ENCODE measurements at places on chromosomes 6 and 20. TPM values are rescaled to one million over a fixed set of nuclear protein-coding genes. Genes with fewer than 3 reads are reported as not detected.

Gene TFAP2C
- total RNA-seq: 14.9 TPM

Gene GJA10
- total RNA-seq: not detected

Gene SYNDIG1
- 2.0 TPM for total RNA-seq

Gene LST1
- total RNA-seq: not detected

Gene VSTM2L
- 10.6 TPM for total RNA-seq

Gene RBPJL
- not detected for total RNA-seq

Gene TCF21
- not detected for total RNA-seq

Gene GPX5
- not detected for total RNA-seq

Gene CGA
- total RNA-seq: not detected

Gene CPNE5
- not detected for total RNA-seq

Gene SLCO4A1
- total RNA-seq: 11.6 TPM

Gene LATS1
- 5.5 TPM for total RNA-seq

Gene RAET1E
- 2.7 TPM for total RNA-seq

Gene TRIM38
- 1.7 TPM for total RNA-seq

Gene ABHD16B
- not detected for total RNA-seq

Gene ADGRB3
- total RNA-seq: not detected

Gene GMPR
- 3.8 TPM for total RNA-seq

Gene ZDHHC14
- total RNA-seq: 3.4 TPM

Gene PSORS1C2
- total RNA-seq: not detected

Gene RCAN2
- not detected for total RNA-seq

Gene SLC22A1
- 1.7 TPM for total RNA-seq

Gene RTN4IP1
- 9.7 TPM for total RNA-seq

Gene PRSS16
- 4.0 TPM for total RNA-seq

Gene TINAG
- total RNA-seq: not detected

Gene SMOC2
- not detected for total RNA-seq

Gene EYA4
- total RNA-seq: 12.6 TPM

Gene ABHD12
- total RNA-seq: 107 TPM

Gene C20orf96
- 9.9 TPM for total RNA-seq

Gene TOX2
- total RNA-seq: 11.3 TPM

Gene LTA
- not detected for total RNA-seq

Gene SIRPD
- total RNA-seq: not detected

Gene FKBP1C
- total RNA-seq: 2.2 TPM

Gene C20orf202
- total RNA-seq: not detected

Gene DAAM2
- total RNA-seq: 0.02 TPM

Gene ZBTB22
- total RNA-seq: 3.2 TPM

Gene FKBP1A
- total RNA-seq: 515 TPM

Gene NNAT
- not detected for total RNA-seq

Gene SLC26A8
- not detected for total RNA-seq

Gene FAM217A
- total RNA-seq: not detected

Gene BNIP5
- not detected for total RNA-seq

Gene BPIFB4
- not detected for total RNA-seq

Gene NOX3
- not detected for total RNA-seq

Gene CFAP61
- total RNA-seq: 0.34 TPM

Gene SAMD5
- total RNA-seq: 0.58 TPM

Gene ROS1
- 0.14 TPM for total RNA-seq

Gene MYB
- total RNA-seq: 0.52 TPM

Gene ADTRP
- total RNA-seq: 0.71 TPM

Gene TRIM31
- 1.1 TPM for total RNA-seq

Gene OR14J1
- not detected for total RNA-seq

Gene DPPA5
- not detected for total RNA-seq

Gene RAET1L
- not detected for total RNA-seq

Gene MCHR2
- total RNA-seq: not detected

Gene CST1
- 1.5 TPM for total RNA-seq

Gene SLC52A3
- total RNA-seq: 0.51 TPM

Gene SYTL3
- 1.8 TPM for total RNA-seq

Gene CLPSL2
- 0.78 TPM for total RNA-seq

Gene PRRT1
- total RNA-seq: 0.95 TPM
